M059J (cell line): ENCODE measurements at places on chromosomes 7 and 10. TPM values are rescaled to one million over a fixed set of nuclear protein-coding genes. Genes with fewer than 3 reads are reported as not detected.

- peak; percentile 36 for DNase-seq
These were observed 80.3 kb upstream of the TRIL start for GRCh38 chr7:29038463-29038862.

GRCh38 chr10:126470991-126471390, 82.7 kb upstream of the ADAM12 start:
- DNase-seq, result no peak

DNA sequence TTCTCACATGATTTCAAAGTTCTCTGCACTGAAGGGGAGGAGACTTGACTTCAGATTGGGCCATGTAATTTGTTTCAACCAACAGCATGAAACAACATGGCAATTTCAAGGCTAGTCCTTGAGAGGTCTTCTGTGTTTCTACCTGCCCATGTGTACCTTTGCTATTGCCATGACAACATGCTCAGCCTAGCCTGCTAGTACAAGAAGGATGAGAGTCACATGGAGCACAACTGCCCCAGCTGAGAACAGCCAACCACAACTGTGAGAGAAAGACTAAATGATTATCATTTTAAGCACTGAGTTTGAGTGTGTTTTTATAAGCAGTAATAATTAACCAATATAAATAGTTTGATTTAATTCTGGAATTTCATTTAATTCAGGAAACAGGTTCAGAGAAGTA, 41.9 kb downstream of the ANKMY2 start:
- DNase-seq, result peak; percentile 9

GRCh38 chr7:1951159-1951536, 281.1 kb downstream of the ELFN1 start:
- DNase-seq, result peak; percentile 34

- DNase-seq, result no peak
These were observed 28.2 kb upstream of the ZPBP start for GRCh38 chr7:50121286-50121685.

GRCh38 chr7:141184532-141185190, 110.8 kb downstream of the TMEM178B start:
- peak; percentile 13 for DNase-seq

Gene CFAP43
- total RNA-seq, result 0.89 and 2.1 TPM in 2 replicates

Gene TFEC
- total RNA-seq, result 0.02 and 0.32 TPM in 2 replicates
